ENCODE measurements at places on chromosomes 1 and 21.

GRCh38 chr1:2587071-2587859 is 688 bp downstream of the PRXL2B start:
- no peak for DNase-seq

GRCh38 chr1:47498551-47498950 is 60.7 kb downstream of the FOXD2 start:
- no peak for DNase-seq

GRCh38 chr1:155562581-155563376 is at the start of gene ASH1L:
Gene ASH1L, minus strand, starts transcription at chr1:155562803. Its CDS starts 41,284 bp downstream, at chr1:155521519.
- peak; percentile 90 for DNase-seq

DNA sequence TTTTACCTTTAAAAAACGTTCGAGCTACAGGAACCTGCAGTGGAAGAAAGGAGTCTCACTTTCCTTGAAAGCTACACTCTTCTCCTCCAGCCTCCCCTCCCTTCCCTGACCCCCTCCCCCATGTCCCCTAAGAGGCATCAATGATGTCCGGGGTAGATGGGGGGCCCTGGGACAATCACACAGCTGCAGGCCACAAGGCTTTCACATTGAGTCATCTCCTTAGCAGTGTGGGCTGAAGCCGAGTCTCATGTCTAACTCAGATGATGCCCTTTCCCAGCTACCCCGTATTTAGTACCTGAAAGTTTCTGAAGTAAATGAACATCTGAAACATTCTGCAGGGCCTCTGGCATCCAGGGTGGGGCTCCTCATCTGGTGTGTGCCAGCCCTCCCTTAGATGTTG is 6.3 kb upstream of the GPR25 start:
- DNase-seq = no peak

DNA sequence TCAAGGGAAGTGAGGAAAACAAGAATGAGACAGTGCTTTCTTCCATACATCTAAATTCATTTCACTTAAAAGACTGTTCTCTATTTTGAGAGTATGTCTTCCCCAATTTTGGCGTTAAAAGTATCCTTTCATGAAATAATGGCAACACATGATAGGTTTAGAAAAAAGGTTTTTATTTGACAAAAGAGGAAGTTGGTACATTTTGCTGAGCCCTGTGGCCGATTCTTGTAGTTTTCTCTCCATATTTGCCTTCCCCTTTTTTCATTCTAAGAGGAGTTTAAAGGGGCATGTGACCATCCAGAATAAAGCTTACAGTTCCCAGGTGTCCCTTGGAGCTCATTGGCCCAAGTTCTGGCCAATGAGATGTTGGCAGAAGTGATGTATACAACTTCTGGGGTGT is 140.4 kb upstream of the KCNE2 start:
- no peak for DNase-seq

- no peak for DNase-seq
Observed at GRCh38 chr1:9275161-9275560, 17.5 kb upstream of the SPSB1 start.

GRCh38 chr21:42195378-42196031 is 23.4 kb upstream of the ABCG1 start:
- DNase-seq = no peak

DNA sequence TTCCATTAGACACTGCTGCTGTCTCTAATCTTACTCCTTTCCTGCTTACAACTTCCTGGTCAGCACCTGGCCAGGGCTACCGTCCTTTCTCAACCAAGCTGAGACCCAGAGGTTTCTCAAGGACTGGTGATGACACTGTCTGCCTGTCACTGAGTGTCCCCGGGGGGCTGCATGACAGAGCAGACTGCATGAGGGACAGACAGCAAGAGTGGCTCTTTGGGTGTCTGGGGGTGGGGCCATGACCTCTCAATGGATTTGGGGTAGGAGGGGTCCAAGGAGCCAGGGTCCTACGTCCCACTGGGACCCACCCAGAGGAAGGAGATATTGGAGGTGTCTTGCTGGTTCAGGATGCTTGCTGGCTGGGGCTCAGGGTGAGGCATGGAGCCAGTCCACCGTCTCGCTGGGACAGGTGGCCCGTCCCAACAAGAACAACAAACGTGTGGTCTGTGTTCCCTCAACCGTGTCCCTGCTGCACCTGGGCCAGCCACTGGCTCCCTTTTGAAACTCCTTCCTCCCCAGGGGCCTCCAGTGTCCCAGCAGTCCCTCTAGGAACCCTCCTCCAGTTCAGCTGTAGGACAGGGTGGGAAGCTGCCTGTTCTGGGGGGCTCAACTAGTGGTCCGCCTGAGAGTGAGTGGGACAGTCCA is 344.6 kb upstream of the AJAP1 start:
- DNase-seq = no peak

DNA sequence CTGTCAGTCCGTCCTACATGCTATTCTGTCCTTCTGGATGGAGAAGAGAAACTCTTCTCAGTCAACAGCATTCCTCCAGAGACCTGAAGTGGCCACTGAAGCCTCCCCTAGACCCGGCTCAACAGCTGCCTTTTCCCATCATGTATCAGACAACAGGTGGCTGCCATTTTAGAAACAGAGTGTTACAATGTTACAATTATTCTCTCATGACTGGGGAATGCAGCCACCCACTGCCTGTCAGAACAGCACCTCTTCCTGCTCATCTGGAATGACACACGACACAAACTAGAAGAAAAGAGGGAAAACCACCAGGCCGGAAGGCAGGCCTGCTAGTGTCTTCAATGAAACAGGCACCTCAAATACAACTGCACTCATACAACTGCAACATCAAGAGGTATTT is 105.3 kb downstream of the PGBD5 start:
- DNase-seq = no peak

DNA sequence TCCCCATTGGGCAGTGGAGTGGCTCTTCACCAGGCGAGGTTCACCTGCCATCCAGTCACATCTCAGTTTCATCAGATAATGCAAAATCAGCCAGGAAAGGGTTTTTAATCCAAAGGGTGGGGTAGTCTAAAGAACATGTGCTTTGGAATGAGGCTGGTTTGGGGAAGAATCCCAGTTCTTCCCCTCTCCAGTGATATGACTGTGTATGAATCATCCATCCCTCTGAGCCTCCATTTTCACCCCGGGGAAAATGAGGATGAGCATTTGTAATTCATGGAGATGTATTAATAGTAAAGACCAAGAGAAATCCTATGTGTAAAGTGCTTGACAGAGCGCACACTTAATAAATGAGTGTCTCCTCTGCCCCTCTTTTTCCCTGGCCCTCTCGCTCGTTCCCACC is 215.1 kb upstream of the FGGY start:
- no peak for DNase-seq

- no peak for DNase-seq
Observed at GRCh38 chr1:213530611-213531320, 457.0 kb upstream of the PROX1 start.

GRCh38 chr1:216119600-216119999 is 303.6 kb downstream of the USH2A start:
- DNase-seq = no peak

- no peak for DNase-seq
Observed at GRCh38 chr21:40547906-40548513, 298.9 kb downstream of the DSCAM start.

DNA sequence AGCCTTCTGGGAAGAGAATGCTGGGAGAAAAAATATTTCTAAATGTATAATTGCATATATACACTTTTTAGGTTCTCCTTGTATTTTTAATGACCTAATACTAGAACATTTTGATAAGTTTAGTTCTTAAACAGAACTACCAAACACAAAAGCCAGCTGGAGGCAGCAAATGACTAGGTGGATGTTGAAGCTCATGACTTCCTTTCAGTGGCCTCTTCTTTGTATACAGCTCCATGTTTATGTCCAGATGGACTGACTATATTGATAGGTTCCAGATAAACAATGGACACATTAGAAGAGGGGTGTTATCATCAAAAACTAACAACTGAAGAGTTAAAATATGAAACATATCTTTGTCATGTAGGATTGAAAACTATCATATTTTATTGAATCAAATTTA is 52.5 kb downstream of the LRRC8D start:
- DNase-seq = no peak

GRCh38 chr1:24526940-24527542 is 24.4 kb downstream of the RCAN3 start:
- DNase-seq = peak; percentile 50

DNA sequence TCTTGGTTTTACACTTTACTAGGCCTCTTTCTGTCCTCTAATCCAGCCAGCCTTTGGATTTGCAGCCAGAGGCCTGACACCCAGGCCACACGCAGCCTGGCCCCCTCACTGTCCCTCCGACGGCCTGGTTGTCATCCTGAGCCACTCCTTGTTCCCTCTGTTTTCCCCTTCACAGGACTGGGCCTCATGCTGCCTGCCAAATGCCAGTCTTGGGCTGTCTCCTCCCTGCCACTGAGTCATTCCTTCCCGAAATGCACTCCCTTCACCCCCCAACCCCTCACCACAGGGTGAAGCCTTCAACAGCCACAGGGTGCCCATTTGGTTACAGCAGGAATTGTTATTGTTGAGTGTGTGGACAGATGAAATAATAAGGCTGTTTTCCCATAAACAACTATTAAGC is 21.3 kb downstream of the ACOT11 start:
- no peak for DNase-seq

GRCh38 chr1:79705218-79705617 is 698.7 kb upstream of the ADGRL4 start:
- no peak for DNase-seq

- no peak for DNase-seq
Observed at GRCh38 chr1:30106125-30106524, 617.3 kb downstream of the MATN1 start.

DNA sequence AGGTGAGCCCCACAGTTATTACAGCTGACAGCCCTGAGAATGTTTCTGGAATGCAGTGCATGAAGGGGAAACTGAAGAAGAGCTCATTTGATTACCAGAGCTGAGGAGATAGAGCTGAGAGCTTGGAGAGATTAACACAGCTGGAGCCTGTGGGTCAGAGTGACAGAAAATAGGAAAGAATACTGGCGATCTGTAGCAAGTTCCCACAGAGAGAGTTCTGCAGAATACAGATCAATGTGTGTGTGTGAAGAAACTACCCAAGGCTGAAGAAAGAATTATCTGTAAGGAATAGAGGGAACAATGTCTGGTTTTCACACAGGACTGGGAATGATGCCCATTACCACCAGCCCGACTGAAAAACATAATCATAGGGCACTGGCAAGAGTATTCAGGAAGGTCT is 103.6 kb upstream of the SNX7 start:
- no peak for DNase-seq

DNA sequence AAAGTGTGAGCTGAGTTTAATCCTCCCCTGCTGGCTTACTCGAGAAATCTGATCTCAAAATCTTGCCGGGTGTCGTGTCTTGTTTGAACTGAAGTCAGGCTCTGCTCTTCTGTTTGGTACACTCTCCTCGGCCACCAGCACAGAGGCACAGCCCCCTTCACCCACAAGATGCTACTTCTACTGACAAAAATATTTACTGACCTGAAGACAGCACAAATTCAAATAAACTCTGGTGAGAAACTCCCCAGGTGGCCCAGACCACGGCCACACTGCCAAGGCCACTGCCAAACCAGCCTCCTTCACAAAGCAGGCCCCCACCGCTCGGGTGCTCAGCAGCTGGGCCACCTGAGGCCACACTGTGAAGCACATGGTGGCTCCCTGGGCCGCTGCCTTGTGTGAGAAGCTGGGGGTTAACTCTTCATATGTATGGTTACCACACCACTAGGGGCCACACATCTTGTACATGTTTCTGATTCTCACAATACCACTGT is 80.6 kb downstream of the TGFBR3 start:
- DNase-seq = peak; percentile 45

- no peak for DNase-seq
Observed at GRCh38 chr1:164740000-164740526, 181.1 kb downstream of the PBX1 start.

DNA sequence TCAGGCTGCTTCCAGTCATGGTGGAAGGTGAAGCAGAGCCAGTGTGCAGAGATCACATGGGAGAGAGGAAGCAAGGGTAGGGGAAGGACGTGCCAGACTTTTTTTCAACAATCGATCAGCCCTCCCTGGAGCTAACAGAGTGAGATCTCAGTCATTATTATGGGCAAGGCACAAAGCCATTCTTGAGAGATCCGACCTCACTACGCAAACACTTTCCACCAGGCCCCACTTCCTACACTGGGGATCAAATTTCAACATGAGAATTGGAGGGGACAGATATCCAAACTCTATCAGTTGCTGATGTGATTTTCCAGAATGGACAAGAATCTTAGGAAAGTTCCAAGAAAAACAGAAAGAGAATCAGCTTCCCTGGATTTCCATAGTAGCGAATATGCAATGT is 60.5 kb downstream of the BACE2 start:
- DNase-seq = no peak

DNA sequence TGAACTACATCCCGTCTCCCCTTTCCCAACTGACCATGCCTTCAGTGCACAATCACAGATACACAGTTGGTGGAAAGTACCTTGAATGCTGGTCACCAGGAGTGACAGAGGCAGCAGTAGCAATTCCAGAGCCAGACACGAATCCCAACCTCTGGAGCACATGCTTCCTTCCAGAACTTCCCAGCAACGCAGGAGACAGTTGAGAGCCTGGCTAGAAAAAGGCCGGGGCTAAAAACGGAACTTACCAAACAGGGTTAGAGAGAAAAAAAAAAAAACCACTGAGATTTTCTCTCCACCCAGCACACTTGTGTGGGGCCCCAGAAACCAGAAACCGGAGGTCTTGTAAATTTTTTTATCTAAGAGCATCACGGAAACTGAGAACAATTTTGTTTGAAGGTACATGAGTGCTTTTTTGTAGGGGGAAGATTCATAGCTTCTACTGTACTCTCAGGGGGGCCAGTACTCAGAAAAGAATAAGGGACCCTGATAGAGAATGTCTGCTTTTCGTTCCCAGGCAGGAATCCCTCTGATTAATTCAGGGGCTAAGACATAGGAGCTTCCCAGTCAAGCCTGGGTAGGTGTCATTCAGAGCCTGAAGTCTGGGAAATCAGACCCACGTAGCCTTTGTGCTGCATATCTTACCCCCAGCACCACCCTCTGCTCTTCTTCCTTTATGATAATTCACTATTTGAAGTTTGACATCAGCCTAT is at the start of gene CD48:
TSS of gene CD48 (minus strand) at position 221 of the 710 bp plus-strand sequence. CDS start at position 162, 59 bp downstream.
- DNase-seq = peak; percentile 78

DNA sequence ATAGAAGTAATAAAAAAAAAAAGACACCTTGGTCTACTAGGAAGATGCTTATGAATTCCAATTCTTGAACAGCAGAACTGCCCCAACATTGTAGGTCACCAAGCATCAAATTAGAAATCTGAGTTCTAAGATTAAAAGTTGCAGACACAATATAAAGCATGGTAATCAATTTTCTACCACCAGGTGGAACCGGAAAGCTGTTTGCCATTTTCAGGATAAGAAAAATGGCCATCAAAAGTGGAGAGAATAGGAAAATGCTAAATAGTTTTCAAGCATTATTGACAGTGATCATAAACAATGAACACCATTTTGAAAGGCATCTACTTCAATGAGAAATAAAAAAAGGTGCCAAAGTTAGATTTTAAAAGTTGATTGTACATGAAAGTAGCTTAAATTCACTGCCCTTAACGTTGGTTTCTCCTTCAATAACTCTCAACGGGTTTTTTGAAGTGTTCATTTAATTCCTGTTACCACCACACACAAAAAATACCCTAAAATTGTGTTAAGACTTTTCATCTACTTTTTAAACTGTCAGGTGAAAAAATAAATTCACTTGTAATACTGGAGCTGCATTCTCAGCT is 252.9 kb downstream of the KCNT2 start:
- DNase-seq = no peak

All from CD4-positive, alpha-beta memory T cell (primary cell).